ENCODE measurements at places on chromosomes 13 and 19.

DNA sequence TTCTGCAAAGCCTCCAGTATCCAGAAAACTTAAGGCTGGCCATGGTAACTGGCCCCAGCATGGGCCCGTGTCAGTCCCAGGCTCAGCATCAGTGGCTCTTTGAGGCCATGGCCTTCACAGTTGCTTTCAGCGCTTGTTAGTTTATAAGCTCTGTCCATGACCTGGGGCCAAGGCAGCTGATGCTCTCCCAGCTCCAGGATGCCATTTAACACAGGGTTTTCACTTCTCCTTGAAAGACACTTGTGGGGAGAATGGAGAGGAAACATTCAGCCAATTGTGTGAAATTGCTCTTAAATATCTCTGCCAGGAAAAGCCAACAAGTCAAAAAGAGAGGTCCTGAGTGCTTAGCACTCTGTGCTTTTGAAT lies 321.3 kb downstream of the FOXO1 start:
- DNase-seq, result no peak

- DNase-seq, result no peak
Measured at GRCh38 chr19:42291435-42291810, 10.5 kb upstream of the PRR19 start.

DNA sequence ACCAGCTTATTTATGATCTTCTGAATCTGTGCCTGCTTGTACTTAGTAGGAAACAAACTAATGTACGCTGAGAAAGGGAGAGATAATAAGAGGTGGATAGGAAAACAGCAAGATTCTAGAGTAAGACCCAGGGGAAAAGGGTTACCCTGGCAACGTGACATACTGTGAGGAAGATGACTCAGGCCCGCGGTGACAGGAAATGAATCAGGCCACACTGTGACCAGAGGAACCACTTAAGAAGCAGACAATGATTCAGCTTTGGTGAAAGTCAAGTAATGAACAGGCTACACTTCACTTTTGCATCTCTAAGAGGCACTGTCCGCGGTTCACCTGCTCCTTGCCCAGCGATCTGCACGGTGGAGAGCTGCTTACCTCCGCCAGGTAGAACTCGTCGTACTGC lies 158.2 kb downstream of the NALCN start:
- peak; percentile 91 for DNase-seq

DNA sequence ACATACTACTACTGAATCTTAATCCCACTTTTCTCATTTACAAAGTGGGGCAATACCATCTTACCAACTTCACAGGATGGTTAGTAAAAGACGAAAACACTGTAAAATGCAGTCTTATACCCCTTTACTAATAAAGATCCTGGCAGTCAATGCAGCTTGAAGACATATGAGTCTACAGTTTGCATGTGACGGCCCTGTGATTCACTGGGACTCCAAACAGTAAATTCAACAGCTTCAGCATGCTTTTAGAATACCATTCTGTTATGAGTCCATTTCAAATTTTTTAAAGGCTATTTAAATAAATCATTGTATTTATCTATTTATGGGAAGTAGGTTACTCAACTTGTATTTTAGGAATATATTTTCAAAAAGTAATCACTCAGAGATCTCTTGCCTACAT lies 629.1 kb downstream of the LIG4 start:
- no peak for DNase-seq

DNA sequence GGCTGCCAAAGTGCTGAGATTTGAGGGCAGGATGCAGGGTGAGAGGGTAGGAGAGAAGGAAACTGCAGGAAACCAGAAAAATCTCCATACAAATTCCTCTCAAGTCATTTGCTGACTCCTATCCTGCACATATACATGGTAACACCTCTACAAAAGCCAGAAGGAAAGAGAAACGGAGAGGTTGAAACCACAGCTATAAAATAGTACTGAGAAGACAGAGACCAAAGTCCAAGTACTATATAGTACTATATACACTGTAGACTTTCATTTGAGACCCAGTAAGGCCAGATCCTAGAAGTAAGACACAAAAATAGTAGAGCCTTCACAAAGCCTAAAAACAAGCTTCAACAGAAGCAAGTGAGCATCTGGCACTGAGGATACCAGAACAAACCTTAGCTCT lies 103.1 kb downstream of the UGGT2 start:
- DNase-seq, result no peak

DNA sequence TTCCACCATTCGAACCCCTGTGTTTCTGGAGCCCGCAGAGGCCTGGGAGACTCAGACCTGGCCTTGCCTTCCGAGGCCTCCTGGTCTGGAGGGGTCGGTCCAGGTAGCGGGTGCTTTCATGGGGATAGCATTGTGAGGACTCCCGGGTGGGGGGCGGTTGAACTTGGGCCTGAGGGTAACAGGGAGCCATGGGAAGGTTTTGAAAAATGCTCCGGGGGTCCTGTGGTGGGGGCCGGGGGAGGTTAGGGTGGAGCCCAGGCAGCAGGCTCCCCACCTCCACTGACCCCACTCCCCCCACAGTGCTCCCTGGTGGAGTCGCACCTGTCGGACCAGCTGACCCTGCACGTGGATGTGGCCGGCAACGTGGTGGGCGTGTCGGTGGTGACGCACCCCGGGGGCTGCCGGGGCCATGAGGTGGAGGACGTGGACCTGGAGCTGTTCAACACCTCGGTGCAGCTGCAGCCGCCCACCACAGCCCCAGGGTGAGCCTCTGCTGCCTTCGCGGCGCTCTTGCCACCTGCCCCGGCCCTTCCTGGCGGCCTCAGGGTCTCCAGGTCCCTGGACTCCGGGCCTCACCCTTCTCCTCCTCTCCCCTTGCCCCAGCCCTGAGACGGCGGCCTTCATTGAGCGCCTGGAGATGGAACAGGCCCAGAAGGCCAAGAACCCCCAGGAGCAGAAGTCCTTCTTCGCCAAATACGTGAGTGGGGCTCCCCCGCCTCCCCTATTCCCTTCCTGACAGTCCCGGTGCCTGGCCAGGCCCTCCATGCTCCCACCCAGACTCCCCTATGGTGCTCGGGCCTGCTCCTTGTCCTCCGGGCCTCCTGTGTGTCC lies 3.8 kb upstream of the GARIN5A start:
- no peak for DNase-seq

GRCh38 chr13:103514619-103515018 lies 448.4 kb upstream of the SLC10A2 start:
- DNase-seq, result peak; percentile 23

GRCh38 chr13:97945792-97946419 lies 7.6 kb upstream of the IPO5 start:
- peak; percentile 21 for DNase-seq

DNA sequence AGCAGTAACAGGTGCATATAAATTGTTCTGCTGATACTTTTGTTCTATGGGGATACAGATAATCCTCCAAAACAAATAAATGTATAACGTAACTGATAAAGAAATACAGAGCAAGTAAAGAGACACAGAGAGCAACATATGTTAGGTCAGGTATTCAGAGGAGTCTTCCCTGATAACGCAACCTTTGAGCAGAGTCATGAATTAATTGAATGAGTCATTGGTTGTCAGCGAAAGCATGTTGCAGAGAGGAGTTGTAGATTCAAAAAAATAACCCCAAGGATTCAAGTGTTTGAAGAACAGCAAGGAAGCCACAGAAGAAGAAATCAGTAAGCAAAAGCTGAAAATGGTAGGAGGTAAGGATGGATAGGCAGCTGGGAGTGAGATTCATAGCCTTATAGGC lies 245.2 kb downstream of the TBC1D4 start:
- DNase-seq, result no peak

GRCh38 chr13:100523981-100524386 lies 64.6 kb downstream of the GGACT start:
- no peak for DNase-seq
